ENCODE measurements at places on chromosomes 13 and 19.

- DNase-seq = no peak
Measured at GRCh38 chr13:73656863-73657262, 477.3 kb downstream of the KLF12 start.

GRCh38 chr19:10769533-10770491 is 51.9 kb downstream of the DNM2 start:
- no peak for DNase-seq

DNA sequence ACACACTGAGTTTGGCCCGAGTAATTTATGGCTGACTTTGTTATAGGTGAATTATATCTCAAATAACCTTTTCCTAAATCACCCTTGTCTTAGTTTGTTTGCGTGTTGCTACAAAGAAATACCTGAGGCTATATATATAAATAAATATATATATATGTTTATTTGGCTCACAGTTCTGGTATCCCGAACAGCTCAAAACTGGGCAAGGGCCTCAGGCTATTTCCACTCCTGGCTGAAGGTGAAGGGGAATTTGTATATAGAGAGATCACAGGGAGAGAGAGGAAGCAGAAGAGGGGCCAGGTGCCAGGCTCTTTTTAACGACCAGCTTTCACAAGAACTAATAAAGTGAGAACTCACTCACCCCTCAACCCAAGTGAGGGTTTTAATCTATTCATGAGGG is 159.9 kb upstream of the STARD13 start:
- no peak for DNase-seq

DNA sequence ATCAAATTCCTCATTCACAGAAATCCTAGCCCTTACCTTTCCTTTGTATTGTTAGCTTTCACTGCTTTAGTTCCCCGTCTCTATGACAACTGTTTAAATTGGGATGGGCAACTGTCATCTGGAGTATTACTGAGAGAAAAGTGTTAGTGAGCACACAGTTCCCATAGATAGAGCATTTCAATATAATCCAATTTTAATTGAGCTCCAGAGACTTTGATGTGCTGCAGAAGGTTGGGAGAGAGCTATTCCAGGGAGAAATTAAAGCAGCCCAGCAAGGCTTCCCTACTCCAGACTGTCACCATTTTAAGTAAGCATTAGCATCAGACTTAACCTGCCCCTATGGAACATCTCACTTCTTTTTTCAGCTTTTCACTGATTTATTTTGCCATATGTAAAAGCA is 55.0 kb upstream of the MAB21L1 start:
- DNase-seq = no peak

GRCh38 chr13:107205318-107206104 is 637.6 kb upstream of the ARGLU1 start:
- peak; percentile 65 for DNase-seq

DNA sequence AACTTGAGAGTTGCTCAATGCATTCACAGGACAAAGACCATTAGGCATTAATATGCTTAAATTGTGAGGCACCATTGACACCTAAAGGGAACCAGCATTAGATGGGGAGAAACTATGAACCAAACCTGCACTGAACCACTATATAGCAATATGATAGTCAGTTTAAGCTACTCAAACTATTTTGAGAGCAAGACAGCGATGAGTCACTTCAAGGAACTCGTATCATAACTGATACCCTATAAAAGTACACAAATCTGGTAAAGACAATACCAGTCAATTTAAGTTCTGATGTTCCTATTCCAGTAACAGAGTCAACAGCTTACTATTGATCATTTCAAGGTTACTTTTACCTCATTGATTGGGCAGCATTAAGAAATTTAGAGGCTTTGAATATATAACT is 151.3 kb upstream of the ATXN8OS start:
- no peak for DNase-seq

DNA sequence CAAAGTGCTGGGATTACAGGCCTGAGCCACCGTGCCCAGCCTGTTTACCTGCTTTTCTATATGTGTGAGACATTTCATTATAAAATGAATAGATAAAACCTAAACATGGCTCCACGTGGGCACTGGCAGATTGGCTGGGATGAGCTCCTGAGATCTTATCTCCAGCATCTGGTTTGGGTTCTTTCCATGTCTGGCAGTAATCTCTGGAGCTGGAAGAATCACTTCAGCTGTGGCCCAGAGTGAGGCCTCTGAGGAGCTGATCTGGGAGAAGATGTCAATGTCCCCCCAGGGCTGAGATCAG is 5.5 kb upstream of the SULT2A1 start:
- no peak for DNase-seq

DNA sequence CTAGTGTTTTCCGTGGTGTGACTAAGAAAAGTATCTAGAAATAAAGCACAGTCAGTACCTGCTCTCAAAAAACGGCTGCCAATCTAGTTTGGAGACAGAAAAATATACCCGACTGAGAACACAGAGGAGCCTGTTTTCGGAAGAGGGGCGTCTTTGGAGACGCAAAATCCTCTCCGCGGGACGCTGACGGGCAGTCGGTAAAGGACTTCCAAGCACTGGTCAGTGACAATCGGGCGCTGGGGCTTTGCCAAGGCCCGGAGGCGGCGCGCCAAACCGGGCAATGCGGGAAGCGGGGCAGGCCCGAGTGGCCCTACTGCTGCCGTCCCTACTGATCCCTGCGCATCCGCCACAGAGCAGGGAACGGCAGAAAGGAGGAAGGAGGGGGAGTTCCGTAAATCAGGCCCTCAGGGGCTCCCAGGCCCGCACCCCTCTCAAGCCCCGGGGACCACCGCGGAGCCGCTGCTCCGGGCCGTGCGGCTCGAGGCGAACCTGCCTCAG is 588 bp upstream of the DPY19L3 start:
- DNase-seq = no peak

DNA sequence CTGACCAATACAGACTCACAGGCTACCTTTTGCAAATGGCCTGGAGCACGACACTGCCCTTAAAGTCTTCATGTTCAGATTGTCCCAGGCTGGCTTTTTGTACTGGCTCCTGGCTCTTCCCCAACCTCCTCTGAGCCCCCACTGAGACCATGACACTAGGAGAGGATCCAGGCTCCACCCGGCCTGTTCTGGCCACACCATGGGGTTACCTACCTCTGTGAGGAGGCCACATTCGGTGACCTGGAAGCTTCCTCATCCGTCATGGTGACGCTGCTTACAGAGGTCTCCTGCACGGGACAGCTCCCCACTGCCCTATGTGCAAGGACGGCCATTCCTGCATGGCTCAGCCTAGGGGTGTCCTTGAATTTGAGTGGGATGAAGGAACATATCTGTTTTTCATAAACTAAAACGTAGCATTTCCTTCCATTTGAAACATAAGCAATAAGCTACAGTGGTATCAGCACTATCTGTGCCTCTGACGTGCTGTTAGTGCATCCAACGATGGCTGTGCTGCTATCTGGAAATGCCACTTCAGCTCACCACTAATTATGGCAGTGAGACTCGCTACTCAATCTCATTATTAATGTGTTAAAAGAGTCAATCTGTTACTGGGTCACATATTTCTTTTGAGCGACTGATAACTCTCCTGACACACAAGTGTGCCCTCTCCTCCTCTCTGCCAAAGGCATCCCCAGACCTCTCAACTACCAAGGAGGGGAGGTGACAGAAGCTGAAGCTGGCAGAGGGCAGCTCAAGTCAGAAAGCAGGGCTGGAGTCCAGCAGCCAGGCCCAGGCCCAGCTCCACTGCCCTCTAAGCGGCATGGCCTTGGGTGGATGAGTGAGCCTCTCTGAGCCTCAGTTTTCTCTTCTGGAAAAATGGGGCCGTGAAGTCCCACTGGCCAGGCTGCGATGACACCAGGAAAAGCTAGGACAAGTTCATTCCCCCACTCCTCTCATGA is 29.6 kb downstream of the ELL start:
- DNase-seq = no peak

DNA sequence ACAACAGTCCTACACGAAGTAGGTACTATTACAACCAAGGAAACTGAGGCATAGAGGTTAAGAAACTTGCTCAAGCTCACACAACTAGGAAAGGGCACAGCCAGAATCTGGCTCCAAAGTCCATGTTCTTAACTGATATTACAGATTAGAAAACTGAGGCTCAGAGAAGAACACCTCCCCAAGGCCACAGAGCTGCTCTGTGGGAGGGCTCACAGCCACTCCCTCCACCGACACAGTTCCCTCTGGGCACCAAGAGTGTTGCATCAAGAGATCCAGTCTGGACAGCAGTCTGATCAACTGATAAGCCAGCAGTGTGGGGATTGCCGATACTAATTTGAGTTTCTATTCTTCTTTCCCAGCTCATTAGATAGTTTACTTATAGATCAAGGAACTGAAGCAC is 29.5 kb downstream of the SLC15A1 start:
- DNase-seq = no peak

- DNase-seq = no peak
Measured at GRCh38 chr13:41916173-41916954, 44.5 kb downstream of the VWA8 start.

DNA sequence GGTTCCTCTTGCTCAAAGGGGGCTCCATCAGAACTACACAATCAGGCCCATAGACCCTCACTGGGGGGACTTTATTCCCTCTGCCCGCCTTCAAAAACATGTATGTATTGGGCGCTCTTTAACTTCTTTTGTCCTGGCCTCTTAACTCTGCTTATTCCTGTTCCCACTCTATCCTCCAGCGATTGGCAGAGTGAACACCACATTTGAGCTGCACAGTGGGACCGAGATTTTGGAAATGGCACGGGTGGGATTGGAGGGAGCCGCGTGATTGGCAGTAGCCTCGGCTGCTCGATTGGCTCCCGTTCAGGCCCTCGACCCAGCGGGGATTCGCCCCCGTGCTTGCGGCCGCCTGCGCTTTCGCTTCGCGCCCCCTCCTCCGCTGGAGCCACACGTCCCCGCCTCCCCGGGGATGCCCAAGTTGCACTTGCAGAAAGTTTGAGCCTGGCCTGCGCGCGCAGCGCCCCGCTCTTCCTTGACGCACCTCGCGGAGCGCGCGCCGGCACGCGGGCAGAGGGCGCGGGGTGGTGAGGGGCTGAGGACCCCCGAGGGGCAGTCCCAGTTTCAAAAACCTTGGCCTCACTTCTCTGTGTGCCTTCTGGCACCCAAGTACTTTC is at the start of gene ZIC5:
Gene ZIC5 (minus strand): TSS at position 192 of the 614 bp plus-strand sequence. CDS start 164 bp downstream, at position 28.
- peak; percentile 36 for DNase-seq

GRCh38 chr13:48214519-48215121 is 18.4 kb upstream of the ITM2B start:
- DNase-seq = no peak

GRCh38 chr19:535017-535835 is 3.7 kb downstream of the CDC34 start:
- no peak for DNase-seq

DNA sequence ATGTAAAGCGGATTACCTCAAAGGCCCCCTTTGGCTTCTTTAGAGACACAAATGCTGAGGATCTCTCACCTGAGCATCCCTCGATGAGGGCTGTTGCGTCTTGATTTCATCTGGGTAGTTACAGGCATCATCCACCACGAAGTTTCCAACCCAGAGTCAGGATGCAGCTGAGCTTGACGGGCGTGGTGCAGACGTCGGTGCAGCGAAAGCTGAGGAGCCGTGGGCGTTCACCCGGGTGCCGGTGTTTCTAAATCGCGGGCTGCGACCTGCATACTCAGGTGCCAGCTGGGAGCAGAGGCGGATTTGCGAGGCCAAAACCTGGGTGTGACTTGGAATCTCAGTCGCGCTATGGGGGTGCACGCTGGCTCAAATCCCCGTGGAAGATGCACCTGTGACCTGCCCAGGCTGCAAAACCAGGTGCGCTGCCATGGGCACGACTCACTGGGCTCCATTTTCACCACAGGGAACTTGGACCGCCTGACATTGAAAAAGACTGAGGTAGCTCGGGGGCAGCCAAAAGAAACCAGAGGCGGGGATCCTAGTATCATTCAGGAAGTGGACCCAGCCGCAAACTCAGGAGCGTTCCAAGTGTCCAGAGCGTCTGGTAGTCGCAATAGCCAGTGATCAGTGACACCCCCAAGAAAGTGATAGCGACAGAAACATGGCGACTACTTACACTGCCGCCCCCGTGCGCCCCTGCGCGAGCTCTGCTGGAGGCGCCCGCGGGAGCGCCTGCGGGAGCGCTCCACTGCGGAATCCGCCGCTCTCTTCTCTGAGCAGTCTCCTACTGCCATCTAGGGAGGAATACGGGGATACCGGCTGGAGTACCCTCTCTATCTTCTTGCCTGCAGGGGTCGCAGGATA is 36.4 kb upstream of the IGFL4 start:
- DNase-seq = peak; percentile 38

DNA sequence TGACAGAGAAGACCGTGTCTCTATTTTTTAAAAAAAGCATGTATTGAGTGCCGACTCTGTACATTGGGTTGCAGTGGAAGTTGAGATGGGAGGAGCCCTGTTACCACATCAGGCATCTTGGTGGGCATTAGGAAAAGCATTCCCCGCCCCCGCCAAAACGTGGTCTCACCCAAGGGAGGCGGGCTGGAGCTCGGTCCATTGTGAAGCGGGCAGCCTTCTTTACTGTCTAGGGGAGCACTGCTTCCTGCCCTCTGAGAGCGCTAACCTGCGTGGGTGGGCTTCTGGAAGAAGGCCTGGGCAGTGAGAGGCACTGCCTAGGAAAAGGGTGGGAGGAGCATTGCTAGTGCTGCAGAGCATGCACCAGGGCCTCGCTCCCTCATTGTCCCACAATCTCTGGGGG is 3.9 kb downstream of the NR1H2 start:
- DNase-seq = no peak

GRCh38 chr13:32121316-32121715 is 89.7 kb downstream of the FRY start:
- DNase-seq = no peak

- no peak for DNase-seq
Measured at GRCh38 chr19:16262618-16263017, 62.0 kb upstream of the KLF2 start.

DNA sequence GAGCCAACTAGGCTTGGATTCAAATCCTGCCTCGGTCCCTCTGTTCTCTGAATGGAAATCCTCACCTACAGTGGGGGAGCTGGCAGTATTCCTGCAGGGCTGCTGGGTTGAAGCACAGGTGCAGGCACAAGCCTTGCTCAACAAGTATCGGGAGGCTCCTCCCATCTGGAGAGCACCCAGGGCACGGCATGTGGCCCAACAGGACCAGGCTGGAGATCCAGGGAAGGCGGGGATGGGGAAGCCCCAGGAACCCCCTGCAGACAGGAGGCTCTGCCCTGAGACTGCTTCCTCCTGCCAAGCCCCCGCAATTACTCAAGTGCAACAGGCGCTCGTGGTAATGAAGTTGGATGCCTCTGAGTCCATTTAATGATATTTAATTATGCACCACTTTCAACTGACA is 128.0 kb upstream of the VSTM2B start:
- no peak for DNase-seq

DNA sequence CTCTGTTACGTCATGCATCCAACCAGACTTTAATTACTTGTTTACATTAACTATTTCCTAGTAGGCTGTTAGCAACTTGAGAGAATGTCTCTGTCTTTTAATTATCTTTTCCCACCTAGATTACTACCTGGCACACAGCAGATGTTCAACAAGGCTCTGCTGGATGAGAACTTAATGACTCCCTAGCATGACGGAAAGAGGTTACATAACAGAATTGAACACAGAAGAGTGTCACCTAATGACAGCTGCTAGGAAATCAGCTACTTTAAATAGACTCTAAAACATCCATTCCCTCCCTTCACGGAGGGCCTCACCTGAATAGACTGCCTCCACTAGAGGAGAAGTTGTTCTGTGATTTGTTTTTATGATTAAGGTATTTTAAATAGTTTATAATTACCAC is 110.8 kb downstream of the TEX29 start:
- DNase-seq = no peak

All from activated naive CD8-positive, alpha-beta T cell treated with anti-CD3 and anti-CD28 coated beads, Interleukin-2, amount 10 ng/mL, durations not matched to agents 7 days and 5 days (primary cell).